Cortex of kidney (tissue), 1 donor: ENCODE measurements at places on chromosomes 11 and 22.

DNA sequence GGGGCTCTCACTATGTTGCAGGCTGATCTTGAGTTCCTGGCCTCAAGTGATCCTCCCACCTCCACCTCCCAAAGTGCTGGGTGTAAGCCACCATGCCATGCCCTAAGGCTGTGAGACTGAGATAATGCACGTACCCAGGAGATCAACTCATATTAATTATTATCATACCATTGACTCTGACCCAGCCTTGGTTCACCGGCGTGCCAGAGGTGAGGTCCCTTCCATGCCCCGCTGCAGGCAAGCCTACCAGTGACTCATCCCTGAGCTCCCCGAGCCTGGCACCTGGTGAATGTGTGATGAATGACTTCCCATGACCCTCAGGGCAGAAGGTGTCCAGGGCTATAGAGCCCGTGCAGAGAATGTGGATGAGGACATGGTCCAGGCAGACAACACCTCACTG, 12.1 kb downstream of the GAL3ST1 start:
- DNase-seq: no peak

GRCh38 chr11:116049383-116049782, 545.2 kb upstream of the CADM1 start:
- DNase-seq: no peak

DNA sequence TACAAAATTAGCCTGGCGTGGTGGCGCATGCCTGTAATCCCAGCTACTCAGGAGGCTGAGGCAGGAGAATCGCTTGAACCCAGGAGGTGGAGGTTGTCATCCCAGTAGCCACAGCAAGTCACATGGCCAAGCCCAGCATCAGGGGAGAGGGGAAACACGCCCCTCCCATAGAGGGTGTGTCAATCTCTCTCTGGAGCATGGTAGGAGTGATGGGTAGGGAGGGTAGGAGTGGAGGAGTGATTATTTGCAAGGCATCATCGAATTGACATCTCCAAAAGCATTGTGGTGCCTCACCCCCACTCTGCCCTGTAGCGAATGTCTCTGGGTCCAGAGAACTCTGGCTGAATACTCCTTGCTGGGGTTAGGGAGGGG, 6.1 kb upstream of the SSTR3 start:
- DNase-seq: no peak

DNA sequence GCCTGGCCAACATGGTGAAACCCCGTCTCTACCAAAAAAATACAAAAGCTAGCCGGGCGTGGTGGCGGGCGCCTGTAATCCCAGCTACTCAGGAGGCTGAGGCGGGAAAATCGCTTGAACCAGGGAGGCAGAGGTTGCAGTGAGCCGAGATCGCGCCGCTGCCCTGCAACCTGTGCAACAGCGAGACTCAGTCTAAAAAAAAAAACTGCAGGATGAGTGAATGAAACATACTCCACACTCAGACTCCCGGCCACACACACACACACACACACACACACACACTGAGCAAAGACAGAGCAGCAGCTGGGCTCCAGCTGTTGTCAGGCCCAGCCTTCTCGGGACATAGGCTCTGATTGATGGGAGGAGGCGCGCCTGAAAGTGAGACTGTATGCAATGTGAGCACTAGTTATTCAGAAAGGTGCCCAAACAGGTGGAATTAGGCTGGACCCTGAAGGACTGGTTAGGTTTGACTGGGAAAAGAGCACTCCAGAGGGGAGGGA, 1.5 kb upstream of the PLEKHA7 start:
- DNase-seq: no peak

DNA sequence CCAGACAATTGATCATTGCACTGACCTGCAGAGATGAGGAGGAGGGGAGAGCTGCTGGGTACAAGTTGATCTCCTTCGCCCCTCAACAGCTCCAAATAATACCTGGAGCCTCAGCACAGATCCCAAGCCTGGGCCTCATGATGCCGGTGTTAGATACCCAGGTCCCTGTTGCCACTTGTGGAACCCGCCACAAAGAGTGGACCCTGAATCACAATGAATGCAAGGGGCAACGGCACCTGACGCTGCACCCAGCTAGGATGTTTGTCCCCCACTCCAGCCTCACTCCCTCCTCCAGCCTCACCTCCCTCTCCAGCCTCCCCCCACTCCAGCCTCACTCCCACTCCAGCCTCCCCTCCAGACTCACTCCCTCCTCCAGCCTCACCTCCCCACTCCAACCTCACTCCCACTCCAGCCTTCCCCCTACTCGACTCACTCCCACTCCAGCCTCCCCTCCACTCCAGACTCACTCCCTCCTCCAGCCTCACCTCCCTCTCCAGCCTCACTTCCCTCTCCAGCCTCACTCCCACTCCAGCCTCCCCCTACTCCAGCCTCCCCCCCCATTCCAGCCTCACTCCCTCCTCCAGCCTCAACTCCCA, 879.0 kb downstream of the BRD1 start:
- DNase-seq: no peak

DNA sequence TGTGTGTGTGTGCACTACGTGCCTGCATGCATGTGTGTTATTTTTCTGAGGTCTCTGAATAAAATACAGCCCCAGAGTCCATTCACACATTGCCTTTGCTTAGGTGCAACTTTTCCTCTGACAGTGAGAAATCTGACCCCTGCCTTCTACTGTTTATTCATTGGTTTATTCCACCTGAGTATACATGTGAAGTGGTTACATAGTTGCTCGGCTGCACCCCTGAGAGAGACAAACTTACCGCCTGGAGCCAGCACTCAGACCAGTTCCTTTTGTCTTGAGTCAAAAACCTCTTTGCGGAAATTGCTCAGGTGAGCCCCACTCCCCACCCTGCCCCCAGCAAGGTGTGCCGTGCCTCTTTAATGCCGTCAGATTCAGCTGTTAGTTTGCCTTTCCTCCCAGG, 363.6 kb downstream of the BRD1 start:
- no peak for DNase-seq

- DNase-seq: no peak
Observed at GRCh38 chr11:50182486-50182885, 149.8 kb downstream of the OR4C45 start.

GRCh38 chr11:74780248-74781005, 31.8 kb downstream of the RNF169 start:
- no peak for DNase-seq

DNA sequence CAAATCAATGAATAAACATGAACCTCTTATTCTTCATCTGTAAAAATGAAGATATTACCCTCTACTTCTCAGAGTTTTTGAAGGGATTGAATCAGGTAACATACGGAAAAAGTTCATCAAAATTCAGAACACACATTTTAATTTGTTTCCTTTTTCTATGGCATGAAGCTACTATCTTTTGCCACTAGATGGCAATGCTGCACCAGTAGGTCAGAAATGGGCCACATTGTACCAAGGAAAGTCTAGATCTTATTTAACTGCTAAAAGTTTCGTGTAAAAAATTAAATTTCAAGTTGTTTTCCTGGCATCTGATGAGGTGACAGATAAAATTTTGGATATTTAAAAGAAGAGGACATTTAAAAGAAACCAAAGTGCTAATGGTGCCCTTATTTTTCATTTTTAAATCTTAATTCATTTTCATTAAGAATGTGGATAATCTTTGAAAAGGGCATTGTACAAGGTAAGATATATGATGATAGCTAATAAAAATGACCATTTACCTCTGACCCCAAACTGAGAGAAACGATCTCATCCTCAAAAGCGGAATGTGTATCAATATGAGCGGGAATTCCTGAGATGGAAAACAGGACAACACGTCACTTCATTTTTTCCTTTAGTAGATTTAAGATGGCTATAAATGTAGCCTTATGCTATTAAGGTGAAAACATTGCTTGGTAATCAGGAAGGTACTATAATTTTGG, 16.1 kb downstream of the ALKBH8 start:
- no peak for DNase-seq

DNA sequence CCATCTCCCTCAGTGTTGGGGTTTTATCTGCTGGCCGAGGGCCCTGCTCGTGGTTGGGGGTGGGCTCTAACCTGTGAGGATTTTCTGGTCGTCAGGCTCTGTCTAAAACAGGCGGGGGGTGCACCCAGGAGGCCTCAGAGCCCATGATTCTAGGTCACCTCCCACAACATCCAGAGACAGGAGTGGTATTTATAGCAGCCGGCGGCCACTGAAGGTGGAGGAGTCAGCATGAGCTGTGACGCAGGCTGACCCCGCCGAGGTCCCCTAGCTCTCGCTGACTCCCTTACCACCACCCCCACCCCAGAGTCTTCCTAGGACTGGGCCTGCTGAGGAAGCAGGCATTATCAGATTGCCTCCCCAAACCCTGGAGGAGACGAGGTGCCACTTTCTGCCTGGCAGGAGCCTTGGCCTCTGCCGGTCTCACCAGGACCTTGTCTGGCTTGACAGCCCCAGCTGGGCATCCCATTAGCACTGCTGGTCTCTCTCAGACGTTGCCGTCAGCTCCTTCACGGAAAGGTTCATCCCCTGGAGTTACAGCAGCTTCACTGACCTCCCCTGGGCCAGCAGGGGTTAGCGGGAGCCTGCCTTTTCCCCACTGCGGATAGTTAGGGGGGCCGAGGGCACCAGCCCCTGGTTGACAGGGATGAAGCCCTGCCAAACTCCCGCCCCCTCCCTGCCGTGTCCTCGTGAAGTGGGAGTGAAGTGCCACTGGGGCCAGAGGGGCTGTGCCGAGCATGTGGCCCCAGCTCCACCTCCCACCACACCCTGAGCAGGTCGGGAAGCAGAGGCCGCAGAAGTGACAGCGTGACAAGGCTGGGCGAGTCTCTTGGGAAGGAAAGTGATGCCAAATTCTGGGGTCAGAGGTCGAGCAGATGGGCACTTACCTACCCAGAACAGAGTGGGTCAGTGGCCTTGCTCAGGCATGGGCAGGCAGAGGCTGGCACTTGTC, 26.5 kb downstream of the DAGLA start:
- no peak for DNase-seq

DNA sequence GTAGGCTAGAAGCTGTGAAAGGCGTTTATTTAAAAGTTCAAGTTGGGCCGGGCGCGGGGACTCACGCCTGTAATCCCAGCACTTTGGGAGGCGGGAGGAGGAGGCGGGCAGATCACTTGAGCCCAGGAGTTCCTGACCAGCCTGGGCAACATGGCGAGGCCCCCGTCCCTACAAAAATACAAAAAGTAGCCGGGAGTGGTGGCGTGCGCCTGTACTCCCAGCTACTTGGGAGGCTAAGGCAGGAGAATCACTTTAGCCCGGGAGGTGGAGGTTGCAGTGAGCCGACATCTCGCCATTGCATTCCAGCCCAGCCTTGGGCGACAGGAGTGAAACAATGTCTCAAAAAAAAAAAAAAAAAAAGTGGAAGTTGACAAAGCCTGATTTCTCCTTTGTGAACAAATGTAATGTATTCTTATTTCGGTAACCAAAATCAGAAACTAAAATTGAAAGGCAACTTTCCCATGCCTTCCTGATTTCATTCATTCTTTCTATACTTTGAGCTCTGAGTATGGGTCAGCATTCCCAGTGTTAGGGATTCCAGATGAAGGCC, 825 bp downstream of the PTPMT1 start:
- DNase-seq: no peak

- DNase-seq: no peak
Observed at GRCh38 chr11:2390725-2391151, 9.8 kb upstream of the TSSC4 start.

DNA sequence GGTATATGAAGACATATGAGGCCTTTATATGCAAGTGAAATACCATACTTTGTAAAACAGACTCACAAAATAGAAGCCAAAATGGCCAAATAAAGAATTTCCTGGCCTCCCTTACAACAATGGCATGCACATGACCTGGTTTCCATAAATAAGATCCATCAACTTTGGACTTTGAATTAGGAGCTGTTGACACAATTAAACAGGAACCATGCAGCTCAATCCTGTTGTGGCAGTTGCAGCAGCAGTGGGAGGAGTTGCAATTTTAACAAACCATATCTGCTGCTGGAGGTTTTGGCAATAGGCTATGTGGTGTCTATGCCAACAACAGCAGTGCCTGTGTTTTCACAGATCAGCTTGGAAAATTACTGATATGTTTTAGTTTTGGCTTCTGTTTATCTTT, 818.6 kb downstream of the FAM181B start:
- no peak for DNase-seq

DNA sequence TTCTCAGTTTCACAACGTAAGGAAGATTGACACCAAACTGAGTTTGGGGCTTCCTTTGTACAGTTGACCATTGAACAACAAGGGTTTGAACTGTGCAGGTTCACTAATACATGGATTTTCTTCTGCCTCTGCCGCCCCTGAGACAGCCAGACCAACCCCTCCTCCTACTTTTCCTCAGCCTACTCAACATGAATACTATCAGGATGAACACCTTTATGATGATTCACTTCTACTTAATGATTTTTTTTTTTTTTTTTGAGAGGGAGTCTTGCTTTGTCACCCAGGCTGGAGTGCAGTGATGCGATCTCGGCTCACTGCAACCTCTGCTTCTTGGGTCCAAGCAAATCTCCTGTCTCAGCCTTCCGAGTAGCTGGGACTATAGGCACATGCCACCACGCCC, 14.6 kb downstream of the RBM4 start:
- DNase-seq: no peak

DNA sequence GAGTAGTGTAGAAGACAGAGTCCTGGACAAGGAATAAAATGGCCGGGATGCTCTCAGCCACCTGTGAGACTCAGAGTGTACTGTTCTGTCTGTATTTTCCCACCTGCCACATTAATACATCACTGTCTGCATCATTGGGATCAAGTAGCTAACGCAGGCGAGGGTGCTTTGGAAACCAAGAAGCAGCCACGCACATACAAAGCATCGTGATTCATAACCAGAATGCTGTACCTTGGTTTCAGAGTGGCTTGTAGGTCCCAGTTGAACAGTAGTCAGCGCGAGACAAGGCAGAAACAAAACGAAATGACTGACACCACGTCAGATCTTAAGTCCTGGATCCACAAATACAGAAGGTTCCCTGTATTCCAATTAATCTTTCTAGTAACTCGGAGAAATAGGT, 198.3 kb downstream of the GRIK4 start:
- no peak for DNase-seq

- DNase-seq: no peak
Observed at GRCh38 chr11:107562647-107563208, 2.8 kb downstream of the ALKBH8 start.

GRCh38 chr22:50150161-50151129, 20.1 kb upstream of the PANX2 start:
- DNase-seq: no peak

GRCh38 chr11:45906096-45906682, 882 bp downstream of the FREY1 start:
- no peak for DNase-seq

DNA sequence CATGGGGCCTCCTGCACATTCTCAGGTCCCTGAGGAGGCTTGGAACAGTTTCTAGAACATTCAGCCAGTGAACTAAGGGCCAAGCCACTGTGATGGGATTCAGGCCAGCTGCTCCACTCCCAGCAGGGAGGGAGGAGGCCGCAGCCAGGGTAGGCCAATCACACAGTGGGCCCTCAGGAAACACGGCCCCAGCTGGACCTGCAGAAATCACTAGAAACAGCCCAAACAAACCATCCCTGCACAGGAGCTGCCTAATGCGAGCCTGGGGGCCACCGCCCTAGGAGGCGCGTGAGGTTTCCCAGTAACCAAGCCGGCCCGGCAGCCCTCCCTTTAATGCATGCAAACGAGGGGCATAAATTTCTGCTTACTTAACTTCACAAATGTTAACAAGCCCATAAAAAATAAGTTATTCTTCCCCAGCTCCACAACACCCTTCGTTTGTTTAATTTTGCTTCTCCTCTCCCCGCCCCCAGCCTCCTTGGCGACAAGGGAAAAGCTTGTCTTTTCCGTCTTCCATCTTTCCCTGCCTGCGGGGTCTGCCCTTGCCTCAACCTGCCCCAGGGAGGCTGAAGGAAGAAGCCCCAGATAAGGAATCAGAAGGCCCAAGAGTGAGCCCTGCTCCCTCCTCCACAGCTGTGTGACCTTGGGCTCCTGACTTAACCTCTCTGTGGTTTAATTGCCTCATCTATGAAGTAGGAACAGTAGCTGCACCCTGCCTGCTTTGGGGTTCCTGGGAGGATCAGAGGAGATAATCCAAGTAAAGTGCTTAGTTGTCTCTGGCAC, 25.7 kb downstream of the ELFN2 start:
- DNase-seq: no peak
